Activated CD4-positive, alpha-beta T cell treated with anti-CD3 and anti-CD28 coated beads, Interleukin-2, amount 10 ng/mL, durations not matched to agents 24 days and 14 days (primary cell): ENCODE measurements at places on chromosomes 7 and 10. TPM values are rescaled to one million over a fixed set of nuclear protein-coding genes. Genes with fewer than 3 reads are reported as not detected.
A peak's percentile ranks its signal among the peaks of the same experiment; 100 is the strongest.

- H3K27ac ChIP-seq, result no peak overlapping the region
- no peak overlapping the region for H3K4me3 ChIP-seq
- no peak for DNase-seq
- no peaks in the 10 kb centered on the region for H3K4me1 ChIP-seq
- peaks cover 2% of the 10 kb centered on the region for H3K27me3 ChIP-seq
These were observed 420.3 kb downstream of the PHTF2 start for GRCh38 chr7:78218876-78219275.

The PHKG1 gene
- 2.8 and 5.0 TPM in 2 replicates for total RNA-seq

DNA sequence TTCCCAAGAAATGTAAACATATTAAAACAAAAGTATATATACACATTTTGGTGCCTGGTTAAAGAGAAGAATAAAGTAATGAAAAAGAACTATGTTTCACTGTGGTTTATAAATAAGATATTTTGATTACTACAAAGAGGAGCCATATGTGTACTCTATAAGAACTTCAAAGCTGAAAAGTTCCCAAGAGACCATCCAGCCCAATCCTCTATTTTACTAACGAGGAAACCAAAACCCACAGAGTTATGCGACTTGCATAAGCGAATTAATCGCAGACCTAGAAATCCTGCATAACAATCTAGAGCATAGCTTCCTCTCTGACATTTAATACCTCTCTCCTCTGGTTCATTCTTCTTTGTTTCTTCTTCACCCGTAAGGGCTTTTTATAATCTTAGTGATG, 937.1 kb downstream of the CNTNAP2 start:
- no peak overlapping the region for H3K27ac ChIP-seq
- no peaks in the 10 kb centered on the region for H3K36me3 ChIP-seq
- no peak overlapping the region for H3K4me3 ChIP-seq
- no peaks in the 10 kb centered on the region for H3K4me1 ChIP-seq
- no peaks in the 10 kb centered on the region for H3K27me3 ChIP-seq

- DNase-seq, result peak; percentile 67
- H3K27me3 ChIP-seq, result no peaks in the 10 kb centered on the region
- H3K27ac ChIP-seq, result no peak overlapping the region
- peaks cover 5% of the 10 kb centered on the region for H3K4me1 ChIP-seq
These were observed 279.9 kb downstream of the NEBL start for GRCh38 chr10:20616918-20617810.

GRCh38 chr10:96043033-96043892, at the start of gene CCNJ:
TSS of gene CCNJ (plus strand) at chr10:96043583. CDS start at chr10:96044394, 811 bp downstream.
- H3K4me3 ChIP-seq, result peak within 1 kb of the TSS; percentile 96
- H3K36me3 ChIP-seq, result peaks cover 25% of the 10 kb centered on the region
- DNase-seq, result peak; percentile 95
- H3K4me1 ChIP-seq, result peaks cover 36% of the 10 kb centered on the region
- H3K27ac ChIP-seq, result peak within 1 kb of the TSS; percentile 90
- peaks cover 6% of the 10 kb centered on the region for H3K27me3 ChIP-seq

The INSIG1 gene
- 114 and 121 TPM in 2 replicates for total RNA-seq

DNA sequence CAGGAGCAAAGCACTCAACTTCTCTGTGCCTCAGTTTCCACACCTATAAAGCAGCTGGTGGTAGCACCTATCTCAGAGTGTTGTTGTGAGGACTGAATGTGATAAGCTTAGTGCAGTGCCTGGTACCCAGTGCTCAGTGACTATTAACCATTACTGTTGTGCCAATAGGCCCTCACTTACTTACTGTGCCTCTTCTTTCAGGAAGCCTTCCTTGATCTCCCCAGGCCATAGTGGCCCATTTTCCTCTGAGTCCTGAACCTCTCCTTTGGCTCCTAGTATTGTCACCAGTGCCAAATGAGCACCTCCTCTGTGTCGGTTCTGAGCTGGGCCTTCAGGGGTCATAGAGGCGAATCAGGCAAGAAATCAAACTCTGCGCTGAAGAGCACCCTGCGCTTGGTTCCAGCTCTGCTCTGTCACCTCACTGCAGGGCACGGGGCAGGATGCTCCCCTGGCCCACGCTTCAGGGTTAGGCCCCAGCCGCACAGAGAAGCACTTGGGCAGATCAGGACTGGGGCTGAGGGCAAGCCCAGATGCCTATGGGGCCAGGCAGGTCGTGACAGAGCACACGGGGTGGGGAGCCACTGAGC, 2.5 kb downstream of the CALHM1 start:
- H3K27me3 ChIP-seq, result no peaks in the 10 kb centered on the region
- H3K27ac ChIP-seq, result no peak overlapping the region
- H3K4me3 ChIP-seq, result no peak overlapping the region
- H3K4me1 ChIP-seq, result peaks cover 36% of the 10 kb centered on the region

- H3K36me3 ChIP-seq, result no peaks in the 10 kb centered on the region
- no peak for DNase-seq
- H3K4me1 ChIP-seq, result no peaks in the 10 kb centered on the region
- no peak overlapping the region for H3K4me3 ChIP-seq
- H3K27me3 ChIP-seq, result peaks cover 8% of the 10 kb centered on the region
These were observed 181.3 kb downstream of the SDK1 start for GRCh38 chr7:3482147-3482921.

The ADAM8 gene
- 143 and 165 TPM in 2 replicates for total RNA-seq

DNA sequence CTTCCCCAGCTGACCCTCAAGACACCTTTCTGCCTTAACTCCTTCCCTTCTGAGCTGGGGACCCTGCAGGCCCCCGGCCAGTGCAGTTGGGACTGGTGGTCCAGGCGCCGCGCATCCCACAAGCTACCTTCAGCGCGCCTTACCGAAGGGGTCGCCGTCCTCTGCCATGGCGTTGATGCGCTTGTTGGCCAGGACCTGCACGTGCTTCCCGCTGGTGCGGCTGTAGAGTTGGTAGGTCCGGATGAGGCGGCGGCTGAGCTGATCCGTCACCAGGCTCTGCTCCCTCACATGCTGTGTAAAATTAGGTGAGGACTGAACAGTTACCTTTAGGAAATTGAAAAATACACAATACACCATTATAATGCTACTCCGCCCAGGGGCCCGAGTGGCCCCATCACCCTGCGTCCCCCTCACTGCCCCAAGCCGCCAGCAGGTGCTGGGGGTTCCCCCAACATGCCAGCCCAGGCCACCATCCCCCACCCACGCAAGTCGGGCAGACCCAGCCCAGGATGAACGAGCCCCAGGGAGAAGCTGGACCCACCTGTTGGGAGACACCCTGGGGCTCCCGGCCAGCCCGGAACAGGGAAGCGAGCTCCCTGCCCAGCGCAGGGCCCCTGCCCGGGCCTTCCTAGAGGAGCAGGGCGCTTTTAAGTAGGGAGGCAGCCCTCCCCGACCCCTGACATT, 1.2 kb downstream of the FGF8 start:
- no peak overlapping the region for H3K27ac ChIP-seq
- H3K4me1 ChIP-seq, result peaks cover 12% of the 10 kb centered on the region
- no peak overlapping the region for H3K4me3 ChIP-seq

GRCh38 chr7:105707381-105707780, 126.1 kb upstream of the EFCAB10 start:
- no peaks in the 10 kb centered on the region for H3K27me3 ChIP-seq
- H3K4me3 ChIP-seq, result no peak overlapping the region
- H3K36me3 ChIP-seq, result peaks cover 9% of the 10 kb centered on the region
- no peak overlapping the region for H3K27ac ChIP-seq

GRCh38 chr10:4865945-4866661, 40.1 kb downstream of the AKR1E2 start:
- H3K27ac ChIP-seq, result no peak overlapping the region
- no peak overlapping the region for H3K4me3 ChIP-seq
- H3K36me3 ChIP-seq, result no peaks in the 10 kb centered on the region

GRCh38 chr10:5812283-5813090, 747 bp downstream of the GDI2 start:
- no peaks in the 10 kb centered on the region for H3K27me3 ChIP-seq
- peak; percentile 87 for DNase-seq
- H3K4me3 ChIP-seq, result peak overlapping the region; percentile 93
- peaks cover 57% of the 10 kb centered on the region for H3K4me1 ChIP-seq

GRCh38 chr7:64916-65341, 127.4 kb upstream of the FAM20C start:
- H3K27ac ChIP-seq, result no peak overlapping the region
- H3K36me3 ChIP-seq, result no peaks in the 10 kb centered on the region
- no peak for DNase-seq
- no peaks in the 10 kb centered on the region for H3K27me3 ChIP-seq
- H3K4me3 ChIP-seq, result no peak overlapping the region

The KIAA1549 gene
- total RNA-seq, result 0.77 and 0.95 TPM in 2 replicates

The FAM13C gene
- not detected in 2 replicates for total RNA-seq

GRCh38 chr10:11879387-11880094, 56.4 kb downstream of the PROSER2 start:
- peaks cover 14% of the 10 kb centered on the region for H3K27me3 ChIP-seq
- no peak for DNase-seq
- no peaks in the 10 kb centered on the region for H3K36me3 ChIP-seq

DNA sequence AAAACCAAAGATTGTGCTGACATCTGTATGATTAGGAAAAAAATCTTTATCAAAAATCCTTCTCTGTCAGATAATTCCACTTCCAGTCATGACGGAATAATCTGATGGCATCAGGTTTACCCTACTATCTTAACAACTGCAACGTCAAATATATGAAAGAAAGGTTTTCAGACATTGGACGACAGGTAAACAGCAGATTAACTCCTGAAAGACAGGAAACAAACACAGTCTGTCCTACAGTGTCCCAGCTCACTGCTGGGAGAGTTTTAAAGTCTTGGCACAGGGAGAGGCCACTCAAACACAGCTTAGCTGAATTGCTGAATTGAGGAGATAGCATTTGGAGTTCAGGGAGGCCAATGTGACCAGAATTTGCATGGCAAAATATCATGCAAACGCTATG, 186.3 kb upstream of the KCTD7 start:
- peaks cover 2% of the 10 kb centered on the region for H3K4me1 ChIP-seq
- DNase-seq, result no peak
- no peak overlapping the region for H3K4me3 ChIP-seq
- no peaks in the 10 kb centered on the region for H3K36me3 ChIP-seq
- no peaks in the 10 kb centered on the region for H3K27me3 ChIP-seq
- H3K27ac ChIP-seq, result no peak overlapping the region

The CALHM3 gene
- total RNA-seq, result not detected in 2 replicates

- no peak overlapping the region for H3K4me3 ChIP-seq
- H3K4me1 ChIP-seq, result no peaks in the 10 kb centered on the region
- H3K27ac ChIP-seq, result no peak overlapping the region
- DNase-seq, result no peak
- H3K36me3 ChIP-seq, result no peaks in the 10 kb centered on the region
- peaks cover 2% of the 10 kb centered on the region for H3K27me3 ChIP-seq
These were observed 95.0 kb downstream of the DYNC1I1 start for GRCh38 chr7:95867309-95867708.

DNA sequence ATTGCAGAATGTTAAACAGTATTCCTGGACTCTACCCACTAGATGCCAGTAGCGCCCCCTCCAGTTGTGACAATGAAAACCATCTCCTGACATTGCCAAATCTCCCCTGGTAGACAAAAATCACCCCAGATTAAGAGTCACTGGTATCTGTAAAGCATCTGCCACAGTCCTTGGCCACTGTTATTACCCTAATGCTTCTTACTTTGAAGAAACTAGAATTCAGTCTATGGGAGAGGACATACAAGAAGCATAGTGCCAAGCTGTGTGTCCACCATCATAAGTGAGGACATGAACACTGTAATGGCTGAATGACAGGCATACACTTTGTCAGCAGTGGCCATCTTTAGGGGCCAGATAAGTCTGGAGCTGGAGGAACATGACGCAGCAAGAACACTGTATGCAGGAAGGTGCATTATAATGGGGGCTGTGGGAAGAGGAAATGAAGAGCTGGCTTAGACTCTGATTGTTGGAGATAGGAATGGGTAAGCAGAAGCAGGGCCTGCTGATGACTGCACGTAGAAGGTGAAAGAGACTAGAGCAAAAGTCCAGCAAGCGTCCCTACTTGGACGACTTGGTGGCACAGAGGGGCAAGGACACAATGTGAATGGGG, 32.5 kb downstream of the CBX3 start:
- peaks cover 17% of the 10 kb centered on the region for H3K27me3 ChIP-seq
- H3K27ac ChIP-seq, result no peak overlapping the region
- no peak overlapping the region for H3K4me3 ChIP-seq

The OR2A7 gene
- 2.0 and 2.1 TPM in 2 replicates for total RNA-seq

DNA sequence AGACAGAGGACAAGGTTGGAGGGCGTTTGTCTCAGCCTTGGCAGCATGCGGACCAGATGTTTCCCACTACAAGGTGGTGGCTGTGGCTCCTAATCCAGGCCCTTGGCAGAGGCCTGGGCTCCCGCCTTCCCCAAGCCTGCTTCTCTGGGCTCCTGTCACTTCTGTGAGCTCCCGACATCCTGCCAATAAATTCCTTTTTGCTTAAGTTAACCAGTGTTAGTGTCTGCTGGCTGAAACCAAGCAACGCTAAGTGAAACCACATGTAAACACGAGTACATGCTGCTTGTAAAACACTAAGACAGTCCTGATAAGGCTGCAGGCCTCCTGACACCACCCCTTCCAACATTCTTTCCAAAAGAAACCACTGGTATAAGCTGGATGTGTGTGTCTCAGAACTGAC, 263.6 kb upstream of the ZMIZ1 start:
- no peaks in the 10 kb centered on the region for H3K27me3 ChIP-seq
- no peaks in the 10 kb centered on the region for H3K36me3 ChIP-seq
- H3K4me3 ChIP-seq, result no peak overlapping the region
- H3K4me1 ChIP-seq, result no peaks in the 10 kb centered on the region
- DNase-seq, result no peak

DNA sequence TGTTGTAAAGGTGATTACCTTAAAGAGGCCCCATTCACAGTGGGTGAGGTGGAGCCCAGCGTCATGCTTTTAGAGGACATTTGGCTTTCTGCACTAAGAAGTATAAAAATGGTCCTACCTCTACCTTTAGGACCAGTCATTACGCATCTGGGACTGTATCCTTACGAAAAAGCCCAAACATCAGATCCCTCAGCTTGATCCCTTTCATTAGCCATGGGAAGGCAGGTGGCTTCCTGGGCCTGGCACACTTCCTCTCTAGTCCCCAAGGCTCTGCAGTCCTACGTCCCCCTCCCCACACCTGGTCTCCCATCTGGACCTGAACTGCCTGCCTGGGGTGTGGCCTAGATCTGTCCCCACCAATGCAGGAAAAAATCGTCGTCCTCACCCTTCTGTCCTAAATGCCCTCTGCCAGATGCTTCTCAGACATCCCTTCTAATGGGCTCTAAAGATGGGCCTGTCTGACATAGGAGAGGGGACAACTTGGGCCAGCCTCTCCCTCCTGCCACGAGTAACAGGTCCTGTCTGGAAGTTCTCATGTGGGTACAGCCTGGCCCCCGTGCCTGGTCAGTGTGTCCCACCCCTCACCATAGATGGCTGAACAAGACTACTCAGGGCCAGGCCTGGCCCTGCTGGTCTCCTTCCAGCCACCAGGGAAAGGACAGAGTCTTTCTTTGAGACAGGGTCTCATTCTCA, 11.8 kb upstream of the SLC18A3 start:
- H3K27ac ChIP-seq, result no peak overlapping the region
- DNase-seq, result no peak
- no peaks in the 10 kb centered on the region for H3K36me3 ChIP-seq
- H3K4me3 ChIP-seq, result no peak overlapping the region

The LRRC72 gene
- total RNA-seq, result not detected in 2 replicates

- H3K27ac ChIP-seq, result no peak overlapping the region
- H3K4me1 ChIP-seq, result peaks cover 4% of the 10 kb centered on the region
These were observed 34.4 kb downstream of the NRCAM start for GRCh38 chr7:108421720-108422331.

The CYP2C9 gene
- total RNA-seq, result not detected in 2 replicates

GRCh38 chr10:132563485-132564248, 26.1 kb downstream of the INPP5A start:
- no peak for DNase-seq
- H3K27ac ChIP-seq, result no peak overlapping the region
- peaks cover 6% of the 10 kb centered on the region for H3K36me3 ChIP-seq

The AKR1C4 gene
- total RNA-seq, result not detected in 2 replicates
